Stimulated activated CD8-positive, alpha-beta memory T cell treated with anti-CD3 and anti-CD28 coated beads, Interleukin-7, amount 100 ng/mL, for 24 hours (primary cell): ENCODE measurements at places on chromosomes 6 and 20.

DNA sequence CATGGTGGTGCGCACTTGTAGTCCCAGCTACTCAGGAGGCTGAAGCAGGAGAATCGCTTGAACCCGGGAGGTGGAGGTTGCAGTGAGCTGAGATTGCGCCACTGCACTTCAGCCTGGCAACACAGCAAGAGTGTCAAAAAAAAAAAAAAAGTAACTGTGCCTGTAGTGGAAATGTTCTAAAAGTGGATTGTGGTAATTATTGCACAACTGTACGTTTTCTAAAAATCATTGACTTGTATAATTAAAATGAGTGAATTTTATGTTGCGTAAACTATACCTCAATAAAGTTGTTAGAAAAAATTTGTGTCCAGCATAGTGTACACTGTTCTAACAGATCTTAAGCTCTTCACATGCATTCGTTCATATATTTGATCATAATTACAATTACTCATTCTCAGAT is 5.5 kb downstream of the SEC23B start:
- DNase-seq: no peak

DNA sequence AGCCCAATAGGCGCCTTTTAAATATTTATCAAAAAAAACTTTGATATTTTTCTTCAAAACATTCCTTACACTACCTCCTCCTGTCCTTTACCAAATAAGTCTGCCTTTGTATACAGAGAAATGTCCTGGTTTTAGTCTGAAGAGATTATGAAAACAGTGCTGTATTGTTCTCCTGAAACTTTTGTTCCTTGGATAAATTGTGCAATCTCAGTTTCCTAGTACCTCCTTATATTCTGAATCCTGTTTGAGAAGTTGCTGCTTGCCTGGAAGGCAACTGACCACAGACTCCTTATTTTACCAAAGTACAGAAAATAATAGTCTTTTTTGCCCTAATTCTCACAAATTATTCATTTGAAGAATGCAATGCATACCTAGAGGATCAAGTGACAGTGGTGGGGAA is 349.5 kb downstream of the EPHA7 start:
- no peak for DNase-seq

- no peak for DNase-seq
Observed at GRCh38 chr6:2547355-2547754, 203.4 kb downstream of the MYLK4 start.

DNA sequence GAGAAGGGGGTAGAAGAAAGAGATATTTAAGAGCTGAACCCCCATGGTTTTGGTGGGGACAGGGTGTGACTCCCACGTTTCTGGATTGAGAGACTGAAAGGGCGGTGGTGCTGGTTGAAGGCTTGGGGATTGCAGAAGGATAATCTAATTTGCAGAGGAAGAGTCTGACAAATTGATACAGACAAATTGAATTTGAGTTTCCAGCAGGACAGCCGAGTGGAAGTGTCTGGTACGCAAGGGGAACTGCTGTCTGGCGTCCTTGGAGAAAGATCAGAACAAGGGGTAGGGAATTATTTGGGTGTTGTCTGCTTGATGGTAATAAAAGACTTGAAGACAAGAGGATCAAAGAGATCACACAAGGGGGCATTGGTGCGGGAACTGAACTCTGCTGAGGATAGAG is 40.5 kb upstream of the MDGA1 start:
- no peak for DNase-seq

- DNase-seq: no peak
Observed at GRCh38 chr6:133099573-133099972, 141.6 kb upstream of the EYA4 start.

DNA sequence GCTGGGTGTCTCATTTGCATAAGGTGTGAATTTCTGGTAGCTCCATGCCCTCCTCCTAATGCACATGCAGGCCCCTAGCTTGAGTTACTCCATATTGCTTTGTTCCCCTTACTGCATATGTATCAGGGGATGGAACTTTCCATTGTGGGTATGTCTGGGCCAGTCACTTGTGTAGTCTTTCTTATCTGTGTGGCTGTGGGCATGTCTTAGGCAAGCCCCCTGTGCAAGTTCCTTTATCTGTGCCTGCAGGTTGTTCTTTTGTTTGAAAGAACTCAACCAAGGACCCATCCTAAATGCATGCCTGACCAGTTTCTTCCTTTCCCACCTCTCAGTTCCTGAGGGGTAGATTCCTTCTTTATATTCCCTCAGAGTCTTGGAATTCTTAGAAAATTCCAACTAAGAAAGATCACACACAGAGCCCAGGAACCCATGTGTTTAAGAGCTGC is 23.6 kb downstream of the MBOAT1 start:
- no peak for DNase-seq

DNA sequence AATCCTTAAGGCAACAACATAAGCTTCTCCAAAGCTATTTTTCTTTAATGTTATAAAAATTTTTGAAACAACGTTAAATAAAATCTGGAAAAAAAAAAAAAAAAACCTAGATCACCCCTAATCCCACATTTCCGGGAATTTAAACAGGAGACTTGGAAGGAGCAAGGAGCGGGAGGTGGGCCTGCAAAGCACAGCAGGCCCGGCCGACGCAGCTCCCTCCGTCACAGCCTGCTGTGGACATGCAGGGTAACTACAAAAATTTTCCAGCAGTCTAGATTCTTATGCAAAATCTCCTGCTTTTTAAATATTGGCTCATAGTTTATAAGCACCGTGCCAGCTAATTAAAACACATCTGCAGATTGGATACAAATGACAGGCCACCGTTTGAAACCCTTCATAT is 23.5 kb downstream of the FOXF2 start:
- DNase-seq: no peak

DNA sequence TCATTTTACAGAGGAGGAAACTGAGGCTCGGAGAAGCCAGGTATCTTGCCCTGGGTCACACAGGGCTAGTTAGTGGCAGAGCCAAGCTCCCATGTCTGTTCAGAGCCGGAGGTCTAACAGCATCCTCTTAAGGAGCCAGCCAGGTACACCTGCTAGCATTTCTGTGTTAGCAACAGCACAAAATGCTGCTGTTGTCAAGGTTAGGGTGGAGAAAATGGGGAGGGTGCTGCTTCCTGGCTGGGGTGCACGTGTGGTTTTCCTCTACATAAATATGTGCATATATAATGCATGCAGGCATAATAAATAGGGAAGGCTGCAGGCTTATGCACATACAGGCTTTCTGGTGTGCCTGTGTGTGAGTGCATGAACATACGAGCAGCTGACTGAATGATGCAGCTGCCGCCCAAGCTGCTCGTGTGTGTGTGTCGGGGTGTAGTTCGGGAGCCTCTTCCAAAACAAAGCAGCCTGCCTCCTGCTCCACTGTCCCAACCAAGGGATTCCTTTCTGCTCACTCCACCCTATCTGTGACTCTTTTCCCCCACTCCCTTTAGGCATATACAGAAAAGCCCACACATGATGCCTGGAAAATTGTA is 86.6 kb downstream of the CD40 start:
- no peak for DNase-seq

DNA sequence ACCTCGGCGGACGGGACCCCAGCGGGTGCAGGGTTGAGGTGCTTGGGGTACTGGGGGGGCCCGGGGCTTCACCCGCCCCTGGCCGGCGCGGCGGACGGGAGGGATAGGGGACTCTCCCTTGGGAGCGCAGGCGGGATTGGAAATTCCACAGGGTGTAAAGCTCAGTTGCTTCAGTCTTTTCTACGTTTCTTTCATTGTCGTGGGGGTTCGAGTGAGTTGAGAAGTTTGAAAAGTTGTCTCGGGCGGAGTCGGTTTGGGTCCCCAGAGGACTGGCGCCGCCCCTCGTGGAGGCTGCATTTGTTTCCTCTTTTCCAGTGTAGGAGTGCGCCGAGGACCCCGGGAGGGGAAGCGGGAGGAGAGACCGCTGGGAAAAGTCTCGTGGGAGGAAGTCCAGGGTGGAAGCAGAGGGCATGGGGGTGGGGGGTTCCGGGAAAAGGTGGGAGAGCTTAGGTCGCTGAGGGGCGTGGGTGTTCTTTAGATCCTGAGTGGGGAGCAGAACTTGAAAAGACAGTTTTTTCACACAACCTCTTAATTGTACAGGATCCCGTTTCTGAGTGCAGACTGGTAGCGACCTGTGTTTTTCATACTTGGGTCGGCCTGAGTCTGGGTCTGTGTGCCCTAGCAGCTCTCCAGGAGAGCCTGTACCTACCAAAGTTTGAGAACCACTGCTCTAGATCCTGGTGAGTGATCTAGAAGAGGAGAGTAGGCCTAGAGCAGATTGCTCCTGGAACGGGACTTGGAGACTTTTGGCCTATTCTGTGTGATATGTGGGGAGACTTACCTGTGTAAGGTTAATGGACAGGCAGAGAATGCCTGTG is 495 bp downstream of the FAM83B start:
- no peak for DNase-seq

- DNase-seq: no peak
Observed at GRCh38 chr20:43372051-43372450, 85.6 kb upstream of the SRSF6 start.

- no peak for DNase-seq
Observed at GRCh38 chr6:142781129-142781528, 163.8 kb downstream of the HIVEP2 start.

DNA sequence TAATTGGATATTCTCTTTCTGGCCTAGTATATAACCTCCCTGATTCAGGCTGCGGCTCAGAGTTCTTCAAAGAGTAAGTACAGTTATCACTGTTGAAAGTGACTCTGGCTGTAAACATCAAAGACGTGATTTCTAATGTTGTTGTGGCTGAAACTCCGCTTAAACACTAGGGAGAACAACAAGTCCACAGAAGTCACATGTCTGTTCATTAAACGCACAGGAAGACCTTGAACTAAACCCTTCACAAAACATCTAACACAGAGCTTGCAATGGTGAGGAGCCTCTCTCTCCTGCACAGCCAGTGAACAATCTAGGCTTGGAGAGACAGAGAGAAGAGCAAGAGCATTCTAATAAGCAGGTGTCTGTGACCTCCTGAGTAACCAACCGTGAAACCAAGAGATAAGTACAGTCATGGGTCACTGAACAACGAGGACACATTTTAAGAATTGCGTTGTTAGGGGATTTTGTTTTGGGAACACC is 249.3 kb downstream of the PRKN start:
- DNase-seq: no peak
